ENCODE measurements at places on chromosomes 7 and 10.

DNA sequence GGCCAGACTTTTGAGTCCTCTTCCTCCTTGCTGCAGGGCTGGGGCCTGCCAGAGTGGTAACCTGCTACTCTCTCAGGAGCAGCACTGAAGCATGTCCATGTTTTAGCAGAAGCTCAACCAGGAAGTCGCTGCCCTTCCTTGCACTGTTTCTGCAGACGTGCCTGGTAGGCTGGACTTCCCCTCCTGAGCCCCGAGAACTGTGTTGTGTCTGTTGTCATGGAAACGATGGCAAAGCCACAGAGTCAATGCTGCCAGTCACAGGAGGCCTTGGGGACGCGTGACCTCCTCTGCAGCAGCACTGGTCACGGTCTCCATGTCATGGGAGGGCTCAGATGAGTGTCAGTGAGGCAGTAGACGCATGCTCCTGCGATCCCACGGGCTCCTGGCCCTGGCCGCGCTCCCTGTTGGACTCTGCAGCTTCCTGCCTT lies 145.5 kb downstream of the FANK1 start:
- H3K27me3 ChIP-seq: no peaks in the 10 kb centered on the region
- no peak for DNase-seq
- no peak overlapping the region for H3K4me3 ChIP-seq
- peaks cover 7% of the 10 kb centered on the region for H3K4me1 ChIP-seq

DNA sequence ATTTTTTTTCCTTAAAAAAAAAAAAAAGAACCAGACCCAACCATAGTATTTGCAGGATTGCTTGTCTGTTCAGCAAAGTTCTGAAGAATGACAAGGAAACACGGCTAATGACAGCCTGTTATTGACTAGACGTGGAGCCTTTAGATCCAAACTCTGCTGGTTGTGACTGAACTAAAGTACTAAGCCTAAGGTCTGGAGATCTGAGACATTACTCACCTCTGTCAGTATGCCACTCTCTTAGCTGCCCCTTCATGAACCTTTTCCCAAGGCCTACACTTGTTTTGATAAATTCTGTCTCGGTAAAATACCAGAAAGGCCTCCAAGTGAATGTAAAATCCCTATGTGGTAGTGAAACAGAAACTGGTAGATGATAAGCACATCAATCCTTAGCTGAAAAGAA lies 101.0 kb downstream of the CABCOCO1 start:
- no peak overlapping the region for H3K4me3 ChIP-seq
- H3K27me3 ChIP-seq: no peaks in the 10 kb centered on the region
- no peak overlapping the region for H3K27ac ChIP-seq
- peaks cover 13% of the 10 kb centered on the region for H3K4me1 ChIP-seq

DNA sequence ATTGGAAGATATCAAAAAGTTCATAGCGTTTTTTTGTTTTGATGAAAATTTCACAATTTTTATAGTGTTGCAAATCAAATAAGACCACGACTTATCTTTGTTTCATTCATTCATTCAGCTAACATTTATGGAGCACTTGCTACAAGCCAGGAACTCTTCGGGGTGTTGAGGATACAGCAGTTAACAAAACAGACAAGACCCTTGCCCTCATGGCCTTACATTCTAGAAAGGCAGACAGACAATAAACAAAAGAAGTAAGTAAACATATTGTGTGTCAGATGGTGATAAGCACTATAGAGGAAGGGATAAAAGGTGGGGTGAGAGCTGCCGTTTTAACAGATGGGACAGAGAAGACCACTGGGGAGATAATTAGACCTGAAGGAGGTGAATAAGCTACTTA lies 41.6 kb upstream of the GSAP start:
- peaks cover 13% of the 10 kb centered on the region for H3K27me3 ChIP-seq
- H3K36me3 ChIP-seq: no peaks in the 10 kb centered on the region
- DNase-seq: no peak
- no peak overlapping the region for H3K4me3 ChIP-seq
- peaks cover 7% of the 10 kb centered on the region for H3K4me1 ChIP-seq
- peak overlapping the region; percentile 11 for H3K27ac ChIP-seq

GRCh38 chr7:123633553-123633952 lies 22.1 kb upstream of the LMOD2 start:
- peaks cover 8% of the 10 kb centered on the region for H3K4me1 ChIP-seq
- H3K27me3 ChIP-seq: no peaks in the 10 kb centered on the region
- H3K4me3 ChIP-seq: no peak overlapping the region
- no peak overlapping the region for H3K27ac ChIP-seq

DNA sequence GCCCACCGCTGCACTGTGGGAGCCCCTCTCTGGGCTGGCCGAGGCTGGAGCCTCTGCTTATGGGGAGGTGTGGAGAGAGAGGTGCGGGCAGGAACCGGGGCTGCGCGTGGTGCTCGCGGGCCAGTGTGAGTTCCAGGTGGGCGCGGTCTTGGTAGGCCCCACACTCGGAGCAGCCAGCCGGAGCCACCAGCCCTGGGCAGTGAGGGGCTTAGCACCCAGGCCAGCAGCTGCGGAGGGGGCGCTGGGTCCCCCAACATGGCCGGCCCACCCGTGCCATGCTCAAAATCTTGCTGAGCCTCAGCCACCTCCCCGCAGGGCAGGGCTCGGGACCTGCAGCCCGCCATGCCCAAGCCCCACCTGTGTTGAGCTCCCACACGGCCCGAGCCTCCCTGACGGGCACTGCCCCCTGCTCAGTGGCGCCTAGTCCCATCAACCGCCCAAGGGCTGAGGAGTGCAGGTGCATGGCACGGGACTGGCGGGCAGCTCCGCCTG lies 856.8 kb upstream of the CELF2 start:
- no peaks in the 10 kb centered on the region for H3K27me3 ChIP-seq
- no peak overlapping the region for H3K27ac ChIP-seq
- peaks cover 3% of the 10 kb centered on the region for H3K36me3 ChIP-seq
- no peak for DNase-seq
